ENCODE measurements at places on chromosomes 5 and 9. TPM values are rescaled to one million over a fixed set of nuclear protein-coding genes. Genes with fewer than 3 reads are reported as not detected.

The DRD1 gene
- not detected for total RNA-seq

The TSSK1B gene
- 0.52 TPM for total RNA-seq

The GNA14 gene
- 2.6 TPM for total RNA-seq

The SLC6A7 gene
- total RNA-seq: not detected

The SLC6A19 gene
- not detected for total RNA-seq

The TAF11L2 gene
- not detected for total RNA-seq

The PCDHB6 gene
- total RNA-seq: 0.97 TPM

Data from articular chondrocyte of knee joint (primary cell).